ENCODE measurements at places on chromosomes 16 and 17.

- no peak for DNase-seq
These were observed 333 bp downstream of the MAFG start for GRCh38 chr17:81927152-81927652.

GRCh38 chr17:42891539-42892152 lies 9.0 kb upstream of the G6PC1 start:
- no peak for DNase-seq

DNA sequence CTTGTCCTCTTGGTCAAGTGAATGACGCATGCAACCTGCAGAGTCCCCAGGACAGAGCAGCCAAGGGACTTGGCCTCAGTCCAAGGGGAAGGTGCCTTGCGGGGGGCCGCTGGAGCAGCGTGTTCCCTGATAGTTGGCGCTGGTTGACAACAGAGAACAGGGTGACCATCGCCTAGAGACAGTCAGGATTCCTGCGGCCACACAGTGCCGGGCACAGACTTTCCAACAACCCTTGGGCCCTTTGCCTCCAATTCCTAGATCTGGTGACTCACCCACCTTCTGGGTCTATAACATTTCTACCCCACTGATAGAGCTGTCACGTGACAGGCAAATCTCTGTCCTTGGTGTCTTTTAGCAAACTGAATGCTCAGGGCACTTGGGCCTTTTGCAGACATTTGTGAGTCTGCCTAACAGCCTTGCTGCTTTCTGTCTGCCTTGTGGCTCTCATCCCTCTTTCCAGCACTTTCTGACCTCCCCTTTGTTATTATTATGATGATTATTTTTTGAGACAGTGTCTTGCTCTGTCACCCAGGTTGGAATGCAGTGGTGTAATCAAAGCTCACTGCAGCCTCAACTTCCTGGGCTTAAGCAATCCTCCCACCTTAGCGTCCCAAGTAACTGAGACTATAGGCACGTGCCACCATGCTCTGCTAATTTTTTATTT lies 11.9 kb upstream of the TEDC2 start:
- DNase-seq: no peak

- no peak for DNase-seq
These were observed 9.4 kb downstream of the WNT3 start for GRCh38 chr17:46809110-46809571.

- DNase-seq: no peak
These were observed 26.1 kb downstream of the CDRT4 start for GRCh38 chr17:15441315-15441714.

DNA sequence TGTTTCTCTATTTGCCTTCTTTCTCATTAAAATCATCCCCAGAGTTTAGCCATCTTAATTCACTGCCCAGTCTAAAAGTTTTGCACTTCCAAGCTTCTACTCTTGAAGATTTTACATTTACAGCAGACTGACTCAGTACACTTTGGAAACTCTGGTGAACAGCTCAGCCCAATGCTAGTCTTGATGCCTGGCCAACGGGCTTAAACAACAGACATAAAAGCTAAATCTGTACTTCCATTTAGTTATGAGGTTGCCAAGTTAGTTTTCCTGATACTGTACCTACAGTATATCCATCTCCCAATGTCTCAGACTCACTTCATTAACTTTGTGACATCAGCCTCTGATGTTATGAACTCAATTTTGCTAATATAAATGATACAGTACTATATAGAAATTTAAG lies 891.8 kb upstream of the SOX9 start:
- no peak for DNase-seq
